ENCODE measurements at places on chromosomes 3 and 15.

- DNase-seq = peak; percentile 94
Observed at GRCh38 chr3:195117978-195118581, 152.9 kb downstream of the XXYLT1 start.

DNA sequence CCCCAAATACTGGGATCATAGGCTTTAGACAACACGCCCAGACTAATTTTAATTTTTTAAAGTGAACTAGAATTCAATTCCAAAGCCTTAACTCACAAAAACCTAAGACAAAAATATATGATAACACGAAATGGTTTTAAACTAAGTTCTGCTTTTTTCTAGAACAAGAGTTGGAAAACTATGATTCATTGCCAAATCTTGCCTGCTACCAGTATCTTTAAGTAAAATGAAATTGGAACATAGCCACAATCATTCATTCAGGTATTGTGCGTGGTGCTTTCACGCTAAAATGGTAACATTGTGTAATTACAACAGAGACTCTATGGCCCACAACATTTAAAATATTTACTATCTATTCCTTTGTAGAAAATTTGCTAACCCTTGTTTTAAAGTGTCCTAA is 488.0 kb upstream of the ZNF385D start:
- peak; percentile 34 for DNase-seq

- DNase-seq = no peak
Observed at GRCh38 chr3:16204751-16205150, 30.3 kb downstream of the GALNT15 start.

DNA sequence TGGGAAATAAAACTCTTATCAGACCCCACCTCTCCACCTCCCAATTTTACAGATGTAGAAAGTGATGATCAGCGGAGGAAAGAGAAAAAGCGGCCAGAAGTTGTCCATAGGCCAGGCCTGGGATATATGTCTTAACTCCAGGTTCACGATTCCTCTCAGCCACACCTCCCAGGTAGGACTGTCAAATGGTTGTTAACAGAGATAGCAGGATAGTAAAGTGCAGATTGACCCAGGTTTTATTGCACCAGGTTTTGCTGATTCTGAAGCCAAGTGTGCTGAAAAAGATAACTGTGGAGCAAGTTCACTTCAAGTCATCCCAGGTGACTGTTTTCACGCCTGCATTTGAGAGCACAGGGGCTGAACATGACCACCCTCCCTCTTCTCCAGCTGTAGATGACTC is 36.1 kb downstream of the LSM3 start:
- no peak for DNase-seq

GRCh38 chr3:186802701-186803100 is 3.6 kb downstream of the RFC4 start:
- no peak for DNase-seq

DNA sequence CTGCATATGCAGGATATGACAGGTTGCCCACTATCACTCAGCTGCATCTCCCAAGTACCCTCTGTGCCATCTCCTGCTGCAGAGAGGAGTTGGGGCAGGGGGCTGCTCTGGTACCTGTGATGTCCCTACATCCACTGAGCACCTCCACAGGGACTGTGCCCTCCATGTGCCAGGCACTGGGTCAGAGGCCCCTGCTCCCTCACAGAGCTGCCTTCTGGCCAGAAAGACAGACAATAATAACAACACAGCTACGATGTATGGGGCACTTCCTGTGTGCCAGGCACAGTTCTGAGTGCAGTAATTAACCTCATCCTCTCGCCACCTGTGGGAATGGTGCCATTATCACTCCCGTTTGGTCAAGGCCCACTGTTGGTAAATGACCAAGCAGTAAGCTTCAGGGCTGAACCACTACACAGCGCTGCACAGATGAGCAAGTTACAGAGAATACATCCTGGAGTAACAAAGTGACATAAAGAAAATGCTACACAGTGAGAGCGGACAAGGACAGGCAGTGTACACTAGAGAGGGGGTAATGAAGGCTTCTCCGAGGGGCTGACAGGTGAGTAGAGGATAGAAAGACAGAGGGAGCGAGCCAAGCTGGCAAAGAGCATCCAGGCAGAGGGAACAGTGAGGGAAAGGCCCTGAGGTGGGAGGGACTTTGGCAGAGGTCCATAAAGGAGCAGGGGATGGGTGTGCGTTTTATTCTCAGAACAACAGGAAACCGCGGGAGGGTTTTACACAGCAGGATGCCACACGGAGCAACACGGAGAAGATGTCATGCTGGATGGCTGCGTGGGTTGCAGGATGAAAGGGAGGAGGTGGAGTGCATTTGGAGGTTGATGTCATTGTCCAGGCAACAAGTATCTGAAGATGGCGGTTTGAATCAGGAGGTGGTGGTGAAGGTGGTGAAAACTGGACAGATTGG is 13.6 kb downstream of the WNT7A start:
- DNase-seq = no peak

DNA sequence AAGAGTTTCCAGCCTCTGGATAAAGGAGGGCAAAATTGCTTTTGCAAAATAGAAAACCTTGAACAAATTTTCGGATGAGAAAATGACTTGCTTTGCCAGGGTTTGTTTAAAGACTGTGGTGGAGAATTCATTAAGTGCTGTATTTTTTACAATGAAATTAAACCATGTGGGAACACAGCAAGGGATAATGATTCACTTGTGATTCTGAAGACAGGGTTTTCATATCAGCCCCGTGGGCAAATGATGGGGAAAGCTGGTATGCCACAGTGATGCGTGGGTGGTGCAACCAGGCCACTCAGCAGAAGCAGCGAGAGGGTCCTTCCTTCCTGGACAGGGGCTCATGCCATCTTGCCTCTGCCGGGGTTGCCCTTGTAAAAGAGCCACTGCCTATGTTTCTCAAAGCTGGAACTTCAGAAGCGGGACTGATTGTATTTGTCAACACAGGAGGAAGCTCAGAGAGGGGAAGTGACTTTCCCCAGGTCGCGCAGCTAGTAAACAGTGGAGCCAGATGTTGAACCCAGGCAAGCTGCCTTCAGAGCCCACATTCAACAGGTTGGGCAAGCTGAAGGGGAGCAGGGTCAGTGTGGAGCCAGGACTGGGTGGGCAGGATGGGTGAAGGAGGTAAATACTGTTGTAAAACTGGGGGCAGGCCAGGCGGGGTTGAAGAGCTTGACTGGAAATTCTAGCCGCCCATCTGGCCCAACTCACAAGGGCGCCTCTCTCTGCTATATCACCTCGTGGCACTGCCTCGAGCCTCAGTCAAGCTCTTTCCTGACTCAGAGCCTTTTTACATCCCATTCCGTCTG is 79.1 kb downstream of the TOP2B start:
- no peak for DNase-seq

DNA sequence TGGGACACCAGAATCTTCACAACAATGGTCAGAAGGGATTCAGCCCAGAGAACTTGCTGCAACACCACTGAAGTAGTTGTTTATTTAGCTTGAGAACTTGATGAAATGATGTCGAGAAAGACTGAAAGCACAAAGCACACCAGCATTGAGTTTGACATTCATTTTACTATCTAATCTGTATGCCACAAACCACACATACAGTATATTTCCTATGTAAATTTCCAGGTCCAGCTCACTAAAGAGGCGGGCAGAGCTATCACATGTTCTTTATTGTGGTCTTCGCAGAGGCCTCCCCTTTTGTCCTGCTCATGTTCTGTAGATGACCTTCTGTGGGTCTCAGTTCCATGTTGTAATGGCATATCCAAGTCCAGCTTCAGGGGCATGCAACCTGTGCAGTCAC is 10.4 kb upstream of the FMN1 start:
- DNase-seq = peak; percentile 41

GRCh38 chr3:4759689-4760312 is 219.4 kb upstream of the BHLHE40 start:
- DNase-seq = peak; percentile 48

GRCh38 chr15:82571722-82572222 is 31.5 kb upstream of the RPS17 start:
- peak; percentile 27 for DNase-seq

DNA sequence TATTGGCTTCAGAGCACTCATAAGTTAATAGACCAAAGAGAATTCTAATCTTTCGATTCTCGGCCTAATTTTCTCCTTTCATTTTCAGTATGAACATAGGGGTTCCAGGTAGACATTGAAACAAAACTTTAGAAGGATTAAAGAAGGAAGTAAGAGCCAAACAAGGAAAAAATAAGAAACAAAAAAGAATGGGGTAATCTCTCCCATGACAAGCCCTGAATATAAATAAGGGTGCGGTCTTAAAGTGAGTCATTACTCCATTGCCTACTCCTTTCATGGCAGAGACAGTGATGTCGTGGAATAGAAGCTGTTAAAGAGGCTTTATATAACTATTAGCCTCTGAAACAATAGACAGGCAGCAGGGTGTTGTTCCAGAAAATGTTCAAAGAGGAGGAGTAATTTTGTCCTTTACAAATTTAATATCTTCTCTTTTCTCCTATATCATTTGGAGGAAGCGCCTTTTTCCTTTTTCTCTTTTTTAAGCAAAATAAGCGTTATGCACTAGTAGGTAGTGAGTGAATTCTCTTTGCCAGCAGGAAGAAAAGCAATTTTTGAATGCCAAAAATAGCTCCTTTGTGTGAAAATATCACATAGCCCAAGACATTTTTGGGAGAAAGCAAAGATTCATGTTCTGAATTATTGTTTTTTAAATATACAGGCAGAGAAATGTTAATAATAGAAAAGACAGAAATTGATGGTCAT is 607.9 kb upstream of the KCNMB2 start:
- DNase-seq = peak; percentile 31

DNA sequence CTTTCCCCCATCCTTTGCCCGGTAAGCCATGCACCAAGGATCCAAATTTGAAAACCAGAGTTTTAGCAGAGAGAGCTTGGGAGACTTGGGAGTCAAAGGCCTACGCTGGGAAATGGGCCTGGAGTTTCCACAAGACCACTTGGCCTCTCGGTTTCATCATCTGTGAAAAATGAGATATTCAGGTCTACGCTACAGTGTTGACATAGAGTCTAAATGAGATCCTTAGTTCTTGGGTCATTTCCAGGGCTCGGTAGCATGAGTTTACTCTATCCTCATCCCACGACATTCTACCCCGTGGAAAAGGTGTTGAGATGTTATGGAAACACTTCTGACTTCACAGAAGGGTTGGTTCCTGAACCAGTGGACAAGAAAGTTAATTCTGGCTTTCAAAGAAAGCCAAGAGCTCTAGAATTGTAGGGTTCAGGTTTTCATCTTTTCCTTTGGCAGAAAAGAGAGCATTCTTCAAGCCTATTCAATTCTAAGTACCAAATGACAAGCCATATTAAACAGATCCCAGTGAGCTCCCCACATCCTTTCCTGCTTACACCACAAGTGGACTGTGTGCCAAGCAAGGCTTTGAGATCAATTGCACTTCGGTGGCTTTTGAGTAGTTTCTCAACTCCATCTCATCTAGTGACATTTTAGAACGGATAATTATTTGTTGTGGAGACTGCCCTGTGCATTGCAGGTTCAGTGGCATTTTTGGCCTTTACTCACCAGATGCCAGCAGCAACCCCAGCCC is 219.7 kb downstream of the SLCO3A1 start:
- no peak for DNase-seq

GRCh38 chr3:81920816-81921215 is 159.4 kb upstream of the GBE1 start:
- no peak for DNase-seq

- no peak for DNase-seq
Observed at GRCh38 chr3:157094751-157095480, 65.0 kb downstream of the CCNL1 start.

GRCh38 chr3:63405882-63406281 is 127.8 kb downstream of the SYNPR start:
- DNase-seq = no peak

GRCh38 chr15:41935566-41936020 is 36.8 kb downstream of the EHD4 start:
- DNase-seq = no peak

- DNase-seq = no peak
Observed at GRCh38 chr15:90294601-90295269, 29.3 kb downstream of the NGRN start.

DNA sequence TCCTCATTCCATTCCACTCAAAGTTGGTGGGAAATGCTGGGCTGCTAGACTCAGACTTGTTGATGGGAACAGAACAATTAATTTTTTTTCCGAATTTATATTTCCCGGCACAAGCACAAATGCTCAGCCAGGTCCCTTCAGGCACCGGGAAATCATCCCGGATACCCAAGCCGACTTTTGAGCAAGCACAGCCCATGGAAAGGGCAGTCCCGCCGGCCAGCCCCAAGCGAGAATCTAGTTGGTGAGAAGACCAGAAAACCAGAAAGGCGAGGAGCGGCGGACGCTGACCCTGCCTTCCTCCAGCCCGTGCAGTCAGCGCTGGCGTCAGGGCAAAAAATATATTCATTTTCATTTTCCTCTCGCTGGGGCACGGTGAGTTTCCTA is 763 bp upstream of the ZIC4 start:
- no peak for DNase-seq

GRCh38 chr3:84881288-84881687 is 77.5 kb upstream of the CADM2 start:
- no peak for DNase-seq

DNA sequence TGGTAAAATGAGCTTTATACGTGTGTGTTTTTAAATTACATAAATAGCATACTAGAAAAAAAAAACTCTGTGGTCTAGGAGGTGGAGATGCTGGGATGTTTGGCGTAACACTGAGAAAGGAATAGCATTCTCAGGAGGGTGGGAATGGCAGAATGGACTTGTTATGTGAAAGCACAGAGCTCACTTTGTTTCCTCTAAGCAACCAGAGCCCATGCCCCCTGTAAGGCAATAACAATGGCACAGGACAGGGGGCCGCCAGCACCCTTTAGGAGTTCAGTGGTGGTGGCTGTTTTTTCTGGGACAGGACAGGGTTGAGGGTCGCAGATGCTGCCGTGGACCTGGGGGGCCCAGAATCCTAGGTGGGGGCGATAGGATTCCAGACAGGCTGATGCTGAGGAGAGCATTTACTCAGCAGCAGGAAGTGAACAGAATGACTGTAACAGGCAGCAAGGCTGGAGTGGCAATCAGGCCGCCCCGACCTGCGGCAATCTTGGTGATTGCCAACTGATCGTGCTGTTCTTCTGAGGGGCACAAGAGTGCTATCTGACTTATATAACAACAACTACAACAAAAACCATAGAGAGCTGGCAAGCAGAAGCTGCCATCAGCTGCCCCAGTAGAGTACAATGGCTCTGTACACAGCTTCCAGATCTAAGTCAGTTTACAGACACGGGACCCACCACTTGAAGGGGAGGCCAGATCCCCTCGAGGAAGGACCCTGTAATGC is 160.4 kb downstream of the UACA start:
- DNase-seq = no peak

GRCh38 chr3:100710261-100710968 is 1.1 kb downstream of the TFG start:
- peak; percentile 88 for DNase-seq

DNA sequence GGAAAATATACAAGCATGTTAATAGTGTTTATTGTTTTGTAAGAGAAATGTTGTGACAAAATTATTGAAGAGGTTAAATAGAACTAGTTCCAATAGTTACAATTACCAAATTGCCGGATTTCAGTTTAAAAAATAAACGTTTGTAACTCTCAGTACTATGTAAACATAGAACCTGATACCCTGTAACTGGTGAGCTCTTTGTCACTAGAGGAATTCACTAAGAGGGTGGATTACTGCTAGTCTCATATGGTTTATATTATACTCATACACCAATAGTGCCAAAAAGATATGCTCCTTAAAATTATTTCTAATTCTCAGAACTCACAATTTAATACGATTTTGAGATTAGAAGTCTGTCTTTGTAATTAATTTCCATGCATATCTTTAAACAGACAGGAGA is 7.6 kb upstream of the GMNC start:
- no peak for DNase-seq
